ENCODE measurements at places on chromosomes 6 and 20. TPM values are rescaled to one million over a fixed set of nuclear protein-coding genes. Genes with fewer than 3 reads are reported as not detected.

CCDC170 gene
- 1.4 TPM for total RNA-seq

HFE gene
- 6.0 TPM for total RNA-seq

SDC4 gene
- 51.4 TPM for total RNA-seq

THBS2 gene
- total RNA-seq = 22.7 TPM

BNIP5 gene
- not detected for total RNA-seq

CCN5 gene
- total RNA-seq = 25.1 TPM

OR2H2 gene
- not detected for total RNA-seq

BPIFB2 gene
- not detected for total RNA-seq

DDX43 gene
- 0.80 TPM for total RNA-seq

C6orf58 gene
- not detected for total RNA-seq

DEFB132 gene
- total RNA-seq = not detected

PDE7B gene
- 10.3 TPM for total RNA-seq

RAB44 gene
- total RNA-seq = 0.05 TPM

WFDC12 gene
- total RNA-seq = not detected

DTNBP1 gene
- total RNA-seq = 18.9 TPM

PPP1R16B gene
- 7.7 TPM for total RNA-seq

ADGRG6 gene
- total RNA-seq = 5.7 TPM

MEP1A gene
- not detected for total RNA-seq

Data from left cardiac atrium (tissue), 4 donors.